PC-3 (cell line): ENCODE measurements at places on chromosomes 13 and 19. TPM values are rescaled to one million over a fixed set of nuclear protein-coding genes. Genes with fewer than 3 reads are reported as not detected.
A peak's percentile ranks its signal among the peaks of the same experiment; 100 is the strongest.

Gene ZNF829
- total RNA-seq: not detected in 2 replicates

Gene NR2F6
- total RNA-seq: 134 and 159 TPM in 2 replicates

Gene NLRP11
- total RNA-seq: 0.15 and 0.23 TPM in 2 replicates

Gene CEACAM5
- 0.75 and 2.8 TPM in 2 replicates for total RNA-seq

DNA sequence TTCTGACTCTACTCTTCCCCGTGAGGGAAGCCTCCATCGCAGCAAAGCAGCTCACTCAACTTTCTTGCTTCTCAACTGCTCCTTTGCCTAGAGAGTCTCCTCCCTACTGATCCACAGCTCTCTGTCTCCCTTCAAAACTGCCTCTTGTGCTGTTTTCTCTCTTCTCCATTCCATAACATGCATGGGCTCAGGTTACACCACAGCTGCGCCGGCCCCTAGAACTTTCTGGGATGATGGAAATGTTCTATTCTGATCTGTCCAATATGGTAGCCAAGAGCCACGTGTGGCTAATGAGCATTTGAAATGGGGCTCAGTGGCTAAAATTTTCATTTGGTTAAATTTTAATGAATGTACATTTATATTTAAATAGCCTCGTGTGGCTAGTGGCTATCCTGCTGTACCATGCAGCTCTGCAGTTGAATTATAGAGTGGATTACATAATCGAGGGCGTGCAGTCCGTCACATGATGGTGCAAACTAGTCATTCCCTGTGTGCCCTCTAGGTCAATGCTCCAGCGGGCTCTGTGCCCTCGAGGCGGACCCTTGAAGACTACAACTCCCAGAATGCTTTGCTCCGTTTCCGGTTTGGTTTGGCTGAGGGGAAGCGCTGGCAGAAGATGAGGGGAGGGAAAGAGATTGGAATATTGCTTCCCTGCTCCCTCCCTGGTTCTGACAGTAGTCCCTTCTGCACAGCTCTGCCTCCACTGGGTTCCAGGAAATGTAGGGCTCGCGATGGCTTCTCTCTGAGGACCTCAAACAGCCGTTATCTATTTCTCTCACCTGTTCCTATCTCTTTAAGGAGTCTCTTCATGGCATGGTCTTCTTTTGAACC is 109.8 kb downstream of the CACNA1A start:
- peaks cover 31% of the 10 kb centered on the region for H3K4me1 ChIP-seq
- H3K27ac ChIP-seq: no peak overlapping the region
- H3K27me3 ChIP-seq: no peaks in the 10 kb centered on the region
- H3K36me3 ChIP-seq: no peaks in the 10 kb centered on the region
- DNase-seq: peak; percentile 54
- no peak overlapping the region for H3K4me3 ChIP-seq

GRCh38 chr19:2059422-2060201 is 8.6 kb upstream of the MKNK2 start:
- peak; percentile 81 for DNase-seq
- peaks cover 41% of the 10 kb centered on the region for H3K4me1 ChIP-seq
- H3K27ac ChIP-seq: peak overlapping the region; percentile 98

GRCh38 chr19:48806518-48806817 is 4.4 kb downstream of the BCAT2 start:
- no peak overlapping the region for H3K27ac ChIP-seq
- no peak for DNase-seq
- H3K36me3 ChIP-seq: no peaks in the 10 kb centered on the region
- no peak overlapping the region for H3K4me3 ChIP-seq
- no peaks in the 10 kb centered on the region for H3K27me3 ChIP-seq

DNA sequence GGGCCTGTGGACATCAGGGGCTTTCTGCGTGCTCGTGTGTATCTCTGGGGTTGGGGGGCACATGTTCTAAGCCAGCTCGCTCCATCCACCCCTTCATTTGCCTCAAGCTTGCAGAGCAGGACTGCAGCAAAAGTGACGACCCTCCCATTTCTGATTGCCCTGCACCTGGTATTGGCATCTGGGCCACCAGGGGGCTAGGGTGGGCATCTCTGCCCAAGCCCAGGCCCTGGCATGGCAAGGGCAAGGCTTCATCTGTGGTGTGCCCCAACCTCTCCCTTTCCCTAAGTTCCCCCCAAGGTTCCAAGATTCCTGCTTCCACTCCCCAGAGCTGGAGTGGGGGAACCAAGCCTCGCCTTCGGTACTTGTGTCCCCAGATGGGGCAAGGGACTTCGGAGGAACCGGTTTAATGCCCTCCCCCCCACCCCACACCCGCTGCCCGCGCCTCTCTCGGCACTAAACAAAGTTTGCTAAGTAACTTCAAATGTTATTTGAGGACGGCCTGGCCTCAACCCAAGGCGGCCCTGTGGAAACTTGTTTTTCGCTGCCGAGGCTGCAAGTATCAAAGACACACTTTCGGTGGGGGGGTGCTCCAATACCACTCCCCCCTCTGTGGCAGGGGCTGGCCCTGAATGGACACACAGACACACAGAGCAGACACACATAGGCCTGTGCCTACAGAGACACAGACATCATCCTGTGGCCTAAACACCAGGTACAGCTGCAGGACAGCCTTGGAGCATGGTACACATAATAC is 12.2 kb downstream of the NFIX start:
- H3K4me3 ChIP-seq: no peak overlapping the region
- no peak overlapping the region for H3K27ac ChIP-seq
- peaks cover 2% of the 10 kb centered on the region for H3K4me1 ChIP-seq

DNA sequence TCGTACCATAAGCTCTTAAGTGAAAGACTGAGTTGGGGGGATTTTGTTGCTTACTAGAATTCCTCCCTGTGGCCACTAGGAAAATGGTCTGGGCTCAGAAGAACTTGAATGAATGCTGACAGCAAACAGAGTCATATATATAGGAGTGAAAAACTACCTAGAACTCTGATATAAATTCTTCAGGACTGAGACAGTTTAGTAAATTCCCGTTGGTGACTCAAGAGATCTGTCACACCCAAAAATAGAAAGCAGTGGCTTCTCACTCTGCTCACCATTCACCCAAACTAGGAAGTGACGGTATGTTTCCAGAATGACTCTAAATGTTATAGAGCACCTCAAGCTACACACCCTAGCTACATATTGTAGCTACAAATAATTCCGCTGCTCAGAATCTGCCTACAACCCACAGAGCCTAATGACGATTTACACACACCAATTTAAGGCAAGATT is 116.2 kb downstream of the TBC1D4 start:
- peak; percentile 92 for DNase-seq
- peaks cover 52% of the 10 kb centered on the region for H3K4me1 ChIP-seq
- H3K4me3 ChIP-seq: peak overlapping the region; percentile 42
- H3K27ac ChIP-seq: peak overlapping the region; percentile 84
- no peaks in the 10 kb centered on the region for H3K27me3 ChIP-seq

GRCh38 chr13:26758496-26759157 is 2.0 kb downstream of the GPR12 start:
- H3K27ac ChIP-seq: no peak overlapping the region
- no peak overlapping the region for H3K4me3 ChIP-seq
- H3K27me3 ChIP-seq: peaks cover 86% of the 10 kb centered on the region
- H3K36me3 ChIP-seq: no peaks in the 10 kb centered on the region

DNA sequence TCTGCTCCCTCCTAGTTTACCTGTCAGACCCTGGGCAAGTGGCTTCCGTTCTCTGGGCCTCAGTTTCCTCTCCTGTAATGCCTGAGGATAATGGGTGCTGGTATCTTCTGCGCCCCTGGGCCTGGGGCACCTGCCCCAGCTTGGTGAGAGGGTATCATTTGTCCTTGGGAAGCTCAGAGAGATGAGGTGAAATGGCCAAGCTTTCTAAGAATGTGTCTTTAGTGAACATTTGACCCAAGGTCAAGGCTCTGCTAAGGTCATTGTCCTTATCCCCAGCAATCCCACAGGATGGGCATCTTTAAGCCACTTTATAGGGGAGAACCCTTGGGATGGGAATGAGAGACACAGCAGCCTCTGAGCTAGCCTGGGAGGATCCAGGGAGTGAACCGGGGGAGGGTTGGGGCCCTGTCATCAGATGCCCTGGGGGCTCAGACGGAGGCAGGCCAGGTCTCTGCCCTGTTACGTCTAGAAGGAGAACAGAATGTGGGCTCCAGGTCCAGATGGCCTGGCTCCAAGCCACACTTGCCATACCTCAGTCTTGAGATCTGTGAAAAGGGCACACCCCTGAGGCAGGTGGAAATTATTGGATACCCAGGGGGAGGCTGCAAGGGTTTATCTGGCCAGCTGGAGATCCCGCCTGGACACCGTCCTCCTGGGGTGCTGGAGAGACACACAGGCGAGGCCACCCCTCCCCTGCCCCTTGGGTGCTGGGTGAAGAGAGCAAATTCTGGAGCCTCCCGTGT is 1.1 kb upstream of the NFIC start:
- H3K4me3 ChIP-seq: peak overlapping the region; percentile 70
- H3K27ac ChIP-seq: peak overlapping the region; percentile 70
- peaks cover 22% of the 10 kb centered on the region for H3K4me1 ChIP-seq
- H3K27me3 ChIP-seq: no peaks in the 10 kb centered on the region
- DNase-seq: peak; percentile 31

- no peak overlapping the region for H3K27ac ChIP-seq
- no peak overlapping the region for H3K4me3 ChIP-seq
- no peaks in the 10 kb centered on the region for H3K36me3 ChIP-seq
- no peaks in the 10 kb centered on the region for H3K27me3 ChIP-seq
- H3K4me1 ChIP-seq: no peaks in the 10 kb centered on the region
Measured at GRCh38 chr13:99218545-99218944, 17.9 kb downstream of the UBAC2 start.

GRCh38 chr13:76609643-76610042 is 276.6 kb downstream of the KCTD12 start:
- H3K4me1 ChIP-seq: no peaks in the 10 kb centered on the region
- no peak overlapping the region for H3K4me3 ChIP-seq
- H3K36me3 ChIP-seq: no peaks in the 10 kb centered on the region
- DNase-seq: no peak
- H3K27me3 ChIP-seq: no peaks in the 10 kb centered on the region

GRCh38 chr13:90683711-90684131 is 663.8 kb upstream of the MIR17HG start:
- peaks cover 13% of the 10 kb centered on the region for H3K4me1 ChIP-seq
- no peaks in the 10 kb centered on the region for H3K36me3 ChIP-seq
- no peaks in the 10 kb centered on the region for H3K27me3 ChIP-seq

- peak overlapping the region; percentile 79; the same call in 1 of the 2 replicates for H3K4me3 ChIP-seq
- no peaks in the 10 kb centered on the region for H3K36me3 ChIP-seq
- H3K27me3 ChIP-seq: no peaks in the 10 kb centered on the region
- no peak for DNase-seq
Measured at GRCh38 chr19:45471111-45471930, 3.5 kb downstream of the FOSB start.

- no peak for DNase-seq
- H3K27me3 ChIP-seq: no peaks in the 10 kb centered on the region
- no peak overlapping the region for H3K27ac ChIP-seq
- no peak overlapping the region for H3K4me3 ChIP-seq
Measured at GRCh38 chr19:50344661-50345318, 15.6 kb upstream of the KCNC3 start.

GRCh38 chr19:16898361-16899015 is 9.7 kb downstream of the F2RL3 start:
- no peak for DNase-seq
- no peaks in the 10 kb centered on the region for H3K27me3 ChIP-seq
- H3K27ac ChIP-seq: no peak overlapping the region
- H3K4me3 ChIP-seq: no peak overlapping the region

GRCh38 chr19:38730731-38731589 is 13.3 kb downstream of the CAPN12 start:
- H3K4me3 ChIP-seq: no peak overlapping the region
- peaks cover 16% of the 10 kb centered on the region for H3K4me1 ChIP-seq
- no peaks in the 10 kb centered on the region for H3K27me3 ChIP-seq
- no peak overlapping the region for H3K27ac ChIP-seq
- DNase-seq: no peak

- peaks cover 7% of the 10 kb centered on the region; the same call in 1 of the 2 replicates for H3K4me1 ChIP-seq
- no peak overlapping the region for H3K4me3 ChIP-seq
- no peak overlapping the region for H3K27ac ChIP-seq
- peaks cover 76% of the 10 kb centered on the region for H3K27me3 ChIP-seq
Measured at GRCh38 chr19:18607226-18608101, 865 bp upstream of the CRLF1 start.

DNA sequence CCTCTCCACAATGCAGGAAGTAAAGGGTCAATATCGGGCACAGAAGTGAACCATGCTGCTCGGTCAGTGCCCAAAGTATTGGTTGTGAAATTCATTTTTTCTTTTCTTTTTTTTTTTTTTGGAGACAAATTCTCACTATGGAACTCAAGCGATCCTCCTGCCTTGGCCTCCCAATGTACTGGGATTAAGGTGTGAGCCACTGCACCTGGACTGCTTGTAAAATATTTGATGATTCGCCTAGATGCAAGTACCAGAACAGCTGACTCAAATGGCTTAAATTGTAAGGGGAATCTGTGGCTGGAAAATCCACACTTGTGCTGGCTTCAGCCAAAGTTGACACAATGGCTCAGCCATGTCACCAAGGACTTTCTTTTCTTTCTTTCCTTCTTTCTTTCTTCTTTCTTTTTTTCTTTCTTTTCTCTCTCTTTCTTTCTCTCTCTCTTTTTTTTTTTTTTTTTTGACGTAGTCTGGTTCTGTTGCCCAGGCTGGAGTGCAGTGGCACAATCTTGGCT is 43.7 kb downstream of the NUMBL start:
- DNase-seq: peak; percentile 15
- no peaks in the 10 kb centered on the region for H3K27me3 ChIP-seq
- peaks cover 11% of the 10 kb centered on the region for H3K4me1 ChIP-seq
- no peaks in the 10 kb centered on the region for H3K36me3 ChIP-seq
- peak overlapping the region; percentile 68; the same call in 1 of the 2 replicates for H3K4me3 ChIP-seq
